Stimulated activated CD8-positive, alpha-beta memory T cell treated with anti-CD3 and anti-CD28 coated beads, Interleukin-15, amount 100 ng/mL, for 4 hours (primary cell): ENCODE measurements at places on chromosomes 1 and 21.

DNA sequence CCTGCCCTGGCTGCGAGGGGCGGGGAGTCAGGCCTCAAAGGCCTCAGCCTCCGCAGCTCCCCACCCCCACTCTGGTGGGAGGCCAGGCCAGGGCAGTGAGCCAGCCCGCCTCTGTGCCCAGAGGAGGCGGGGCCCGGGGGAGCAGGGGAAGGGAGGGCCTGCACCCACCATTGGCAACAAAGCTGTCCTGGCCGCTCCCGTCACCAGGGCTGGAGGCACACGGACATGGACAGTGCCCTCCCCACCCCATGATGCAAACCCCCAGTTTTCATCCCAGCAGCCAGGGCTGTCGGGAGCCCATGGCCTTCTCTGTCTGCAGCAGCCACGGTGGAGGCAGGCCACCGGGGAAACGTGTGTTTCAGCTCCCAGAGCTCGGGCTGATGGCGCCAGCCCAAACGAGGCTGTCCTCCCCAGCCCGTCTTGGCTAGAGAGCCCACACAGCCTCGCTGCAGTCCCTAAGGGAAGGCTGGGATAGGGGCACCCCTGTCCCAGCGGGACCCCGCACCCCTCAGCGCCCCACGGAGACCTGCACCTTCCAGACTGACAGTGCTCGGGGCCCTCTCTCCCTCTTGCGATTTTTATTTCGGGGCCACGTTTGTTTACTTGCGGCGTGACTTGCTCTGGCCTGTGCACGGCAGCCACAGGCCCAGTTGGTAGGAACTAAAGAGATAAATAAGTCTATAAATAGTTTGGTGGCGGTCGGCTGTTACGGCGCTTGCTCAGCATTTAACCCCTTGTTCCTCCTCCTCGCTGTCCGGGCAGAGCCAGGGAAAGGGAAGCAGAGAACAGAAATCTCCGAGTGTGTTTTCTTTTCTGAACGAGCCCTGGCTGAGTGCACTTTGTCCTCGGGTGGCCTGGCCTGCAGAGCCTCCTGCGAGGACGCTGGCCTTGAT, 101.8 kb downstream of the PRDM16 start:
- DNase-seq: no peak

GRCh38 chr1:11535316-11535715, 56.4 kb downstream of the DISP3 start:
- DNase-seq: no peak

DNA sequence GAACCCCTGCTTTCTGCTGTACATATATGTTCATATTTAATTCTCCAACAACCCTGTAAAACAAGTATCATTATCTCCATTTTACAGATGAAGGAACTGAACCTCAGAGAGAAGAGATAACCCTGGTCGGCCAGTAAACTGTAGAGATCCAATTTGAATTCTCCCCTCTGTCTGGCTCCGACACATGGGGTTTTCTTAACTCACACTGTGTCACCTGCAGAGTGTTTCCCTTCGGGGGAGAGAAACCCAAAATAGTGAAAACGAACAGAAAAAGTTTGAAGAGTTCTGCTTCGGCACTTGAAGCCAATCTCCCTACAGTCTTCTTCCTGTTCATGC, 17.4 kb upstream of the BCAR3 start:
- DNase-seq: no peak

GRCh38 chr1:231419147-231419546, 2.9 kb downstream of the EGLN1 start:
- no peak for DNase-seq

GRCh38 chr1:50774759-50775351, 185.2 kb downstream of the FAF1 start:
- no peak for DNase-seq

- DNase-seq: no peak
Measured at GRCh38 chr1:154714052-154714623, 106.2 kb upstream of the ADAR start.
